ENCODE measurements at places on chromosomes 5 and 9.

GRCh38 chr5:1747803-1748085 is 51.9 kb downstream of the MRPL36 start:
- no peak for DNase-seq

GRCh38 chr9:77598524-77598923 is 49.6 kb downstream of the GNA14 start:
- DNase-seq: no peak

- no peak for DNase-seq
These were observed 52.2 kb downstream of the PTCD2 start for GRCh38 chr5:72372331-72372730.

DNA sequence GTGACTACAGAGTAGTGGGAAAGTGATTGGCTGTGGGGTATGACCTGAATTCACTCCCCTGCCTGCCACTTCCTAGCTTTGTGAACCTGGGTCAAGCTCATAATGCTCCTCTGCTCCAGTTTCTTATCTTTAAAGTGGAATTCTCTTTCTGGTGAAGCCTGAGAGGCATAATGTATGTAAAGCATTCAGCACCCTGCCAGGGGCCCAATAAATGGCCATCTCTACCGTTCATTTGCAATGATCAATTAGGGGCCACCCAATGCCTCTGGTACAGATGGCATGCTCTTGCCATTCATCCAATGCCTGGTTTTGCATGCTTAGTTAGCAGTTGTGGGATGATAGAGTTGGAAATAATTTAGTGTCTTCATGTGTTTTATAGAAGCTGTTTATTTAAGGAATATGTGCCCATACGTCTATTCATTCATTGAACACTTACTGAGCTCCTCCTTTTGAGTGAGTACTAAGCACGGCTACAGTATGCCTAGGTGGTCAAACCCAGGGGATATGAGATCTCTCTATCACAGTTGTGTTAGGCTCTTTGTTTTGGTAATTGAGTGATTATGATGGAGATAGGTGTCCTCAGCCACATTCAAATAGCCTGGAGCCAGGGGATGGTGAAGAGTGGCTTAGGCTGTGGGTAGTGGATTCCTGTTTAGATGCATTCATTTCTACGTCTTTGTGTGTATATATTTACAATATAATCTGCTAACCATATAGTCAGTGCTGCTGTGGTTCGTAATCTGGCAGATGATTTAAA is 15.3 kb downstream of the ZNF462 start:
- DNase-seq: no peak

- no peak for DNase-seq
These were observed 59.1 kb upstream of the TMC1 start for GRCh38 chr9:72462340-72462739.

- no peak for DNase-seq
These were observed 112.5 kb downstream of the HAPLN1 start for GRCh38 chr5:83608122-83608521.

DNA sequence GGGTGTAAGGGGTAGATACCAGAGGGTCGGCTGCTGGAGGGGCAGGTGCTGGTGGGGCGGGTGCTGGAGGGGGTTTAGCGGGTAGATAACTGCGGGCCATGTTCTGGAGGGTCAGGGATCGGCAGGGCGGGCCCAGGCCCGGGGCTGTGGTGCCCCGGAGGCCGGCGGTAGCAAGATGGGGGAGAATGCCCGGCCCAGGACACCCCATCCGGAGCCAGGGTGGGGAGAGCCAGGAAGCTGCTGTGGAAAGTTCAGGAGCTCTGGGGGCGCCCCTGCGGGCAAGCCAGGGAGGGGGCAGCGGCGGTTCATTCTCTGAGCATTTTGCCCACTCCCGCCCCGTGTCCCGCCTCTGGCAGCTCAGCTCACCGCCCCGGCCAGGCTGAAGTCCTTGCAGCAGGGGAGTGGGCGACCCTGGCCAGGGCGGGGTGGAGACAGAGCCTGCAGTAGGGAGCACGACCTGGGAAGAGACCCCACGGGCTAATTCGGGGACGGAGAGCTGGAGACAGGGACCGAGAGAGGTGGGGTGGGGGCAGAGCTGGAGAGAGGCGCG is 538 bp downstream of the PRRT1B start:
- no peak for DNase-seq

GRCh38 chr5:1648806-1649205 is 125.0 kb upstream of the LPCAT1 start:
- no peak for DNase-seq

GRCh38 chr5:22947921-22948320 is 94.8 kb upstream of the CDH12 start:
- no peak for DNase-seq

DNA sequence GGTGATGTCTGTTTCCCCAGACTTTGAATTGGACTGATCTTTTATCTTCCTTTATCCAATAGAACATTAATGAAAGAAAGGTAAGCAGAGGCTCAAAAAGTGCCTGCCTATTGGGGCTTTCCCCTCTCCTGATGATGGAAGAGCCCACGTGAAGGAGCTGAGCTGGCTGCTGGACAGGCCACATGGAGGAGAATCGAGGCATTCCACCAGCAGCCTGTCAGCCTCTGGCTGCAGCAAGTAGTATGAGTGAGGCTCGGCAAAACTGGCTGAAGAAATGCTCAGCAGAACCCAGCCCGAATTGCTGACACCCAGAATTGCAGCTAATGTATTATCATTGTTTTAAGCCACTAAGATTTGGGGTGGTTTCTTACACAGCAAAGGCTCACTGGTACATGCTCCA is 66.5 kb upstream of the STC2 start:
- DNase-seq: no peak

DNA sequence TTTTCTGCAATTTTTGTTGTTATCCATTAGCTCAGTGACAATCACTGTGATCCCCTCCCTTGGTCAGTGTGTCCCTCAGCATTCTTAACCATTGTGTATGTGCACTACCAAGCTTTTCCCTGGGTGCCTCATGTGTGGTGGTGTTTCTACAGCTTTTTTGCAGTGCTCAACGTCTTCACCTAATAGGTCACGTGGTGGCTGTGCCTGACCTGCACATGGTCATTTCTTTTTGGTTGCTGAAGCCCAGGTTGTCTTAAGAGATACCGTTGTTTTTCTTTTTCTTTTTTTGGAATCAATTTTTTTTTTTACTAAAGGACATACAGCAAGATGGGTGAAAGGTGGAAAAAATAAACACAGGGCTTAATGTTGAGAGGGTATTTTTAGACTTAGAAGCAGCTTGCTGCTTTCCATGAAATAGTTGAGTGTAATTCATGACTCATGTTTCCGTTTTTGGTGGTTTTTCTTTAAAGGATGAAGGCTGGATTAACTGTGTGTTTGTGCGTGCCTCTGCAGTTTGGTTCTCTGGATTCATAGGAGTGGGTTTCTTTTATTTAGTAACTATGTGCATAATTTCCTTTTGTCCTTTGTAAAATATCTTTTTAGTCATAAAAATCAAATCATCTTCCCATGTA is 22.2 kb downstream of the SH3GL2 start:
- no peak for DNase-seq

GRCh38 chr9:121725008-121725775 is 73.8 kb downstream of the DAB2IP start:
- DNase-seq: no peak

GRCh38 chr5:88734983-88735382 is 148.0 kb downstream of the MEF2C start:
- DNase-seq: no peak

DNA sequence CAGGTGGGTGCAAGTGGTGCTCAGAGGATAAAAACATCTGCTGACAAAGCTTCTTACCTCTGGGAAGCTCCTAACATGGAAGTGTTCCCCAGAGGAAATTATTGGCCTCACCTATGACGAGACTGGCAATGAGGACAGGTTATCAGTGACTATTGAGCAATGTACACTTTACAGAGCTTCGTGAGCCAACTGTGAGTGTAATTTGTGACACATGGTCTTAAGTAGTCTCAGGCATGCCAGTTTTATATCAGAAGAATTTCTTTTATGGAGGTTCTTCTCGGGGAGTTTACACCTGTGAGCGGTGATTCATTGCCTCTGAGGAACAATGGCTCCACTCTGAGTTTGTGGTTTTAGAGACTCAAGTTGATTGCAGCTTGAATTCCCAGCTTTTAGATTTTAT is 11.3 kb downstream of the ANKDD1B start:
- DNase-seq: no peak

- no peak for DNase-seq
These were observed 80.4 kb upstream of the CDH6 start for GRCh38 chr5:31113101-31113500.

DNA sequence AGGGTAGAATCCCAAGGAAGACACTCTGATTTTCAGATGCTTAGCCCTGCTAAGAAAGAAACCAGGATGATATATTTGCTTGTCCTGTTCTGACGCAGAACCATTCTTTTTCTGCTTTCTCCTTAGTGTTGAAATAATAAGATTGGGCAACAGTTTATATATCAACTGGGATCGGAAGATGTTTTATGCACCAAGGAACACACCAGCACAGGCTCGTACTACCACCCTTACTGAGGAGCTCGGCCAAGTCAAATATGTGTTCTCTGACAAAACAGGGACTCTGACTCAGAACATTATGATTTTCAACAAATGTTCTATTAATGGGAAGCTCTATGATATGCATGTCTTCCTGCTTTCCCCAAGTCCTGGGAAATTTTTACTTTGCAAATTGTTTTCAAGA is 19.0 kb upstream of the RUSC2 start:
- no peak for DNase-seq

- DNase-seq: no peak
These were observed 382.1 kb downstream of the CDH18 start for GRCh38 chr5:19605846-19606407.

DNA sequence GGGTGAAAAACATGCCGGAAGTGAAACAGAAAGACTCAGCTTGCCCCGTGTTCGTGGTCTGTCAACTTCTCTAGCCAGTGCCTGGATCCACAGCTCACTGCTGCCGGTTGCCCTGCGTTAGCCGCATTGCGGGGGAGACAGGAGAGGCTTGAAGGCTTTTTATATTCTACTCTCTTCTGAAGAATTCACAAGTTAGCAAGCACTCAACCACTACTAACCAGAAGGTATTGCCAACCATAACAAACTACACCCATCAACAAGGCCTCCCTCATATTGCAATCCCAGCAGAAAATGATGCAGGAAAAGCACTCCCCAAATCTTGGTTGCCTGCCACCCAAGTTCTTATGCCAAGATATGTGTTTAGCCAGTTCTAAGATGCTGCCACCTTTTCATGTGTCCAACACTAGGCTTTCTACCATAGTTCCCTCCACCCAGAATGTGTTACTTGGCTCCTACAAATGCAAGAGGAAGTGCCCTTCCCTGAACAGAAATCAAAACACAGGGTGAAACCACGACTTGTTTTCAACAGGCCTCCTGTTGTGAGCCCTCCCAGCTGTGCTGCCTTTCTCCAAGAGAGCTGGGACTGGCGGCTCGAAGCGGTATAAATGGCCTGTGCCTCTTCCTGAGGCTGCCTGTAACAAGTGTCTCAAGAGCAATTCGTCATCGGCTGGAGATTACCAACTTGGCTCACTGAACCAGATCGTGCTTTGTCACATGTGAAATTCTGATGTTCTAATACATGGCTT is 129.0 kb downstream of the SNX18 start:
- DNase-seq: peak; percentile 73

- no peak for DNase-seq
These were observed 17.5 kb downstream of the ATOX1 start for GRCh38 chr5:151740958-151741373.
